ENCODE measurements at places on chromosomes 3 and 15. TPM values are rescaled to one million over a fixed set of nuclear protein-coding genes. Genes with fewer than 3 reads are reported as not detected.

GRCh38 chr3:59235634-59236012 lies 185.8 kb upstream of the CFAP20DC start:
- no peak for DNase-seq

Gene NPAP1
- total RNA-seq = not detected

- DNase-seq = no peak
These were observed 282.5 kb upstream of the CNTN3 start for GRCh38 chr3:74897006-74897405.

Gene SYNPR
- not detected for total RNA-seq

DNA sequence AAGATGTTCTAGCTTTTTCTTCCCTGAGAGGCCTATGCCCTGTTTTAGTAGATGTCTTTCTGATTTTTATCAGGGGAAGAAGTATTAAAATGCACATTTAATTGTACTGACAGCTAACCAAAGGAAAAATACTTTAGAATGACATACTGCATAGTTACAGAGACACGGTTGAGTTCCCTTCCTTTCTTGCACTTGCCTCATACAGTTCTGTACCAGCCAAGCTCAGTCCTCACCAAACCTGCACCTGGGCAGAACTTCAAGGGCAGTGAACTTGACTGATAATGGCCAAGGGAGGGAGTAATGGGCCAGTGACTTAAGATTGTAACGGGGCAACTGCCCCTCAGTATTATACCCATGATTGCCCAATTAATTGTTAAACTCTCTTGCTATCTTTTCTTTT lies 34.1 kb upstream of the RASGRP1 start:
- DNase-seq = no peak

Data from A172 (cell line).